ENCODE measurements at places on chromosomes 12 and 14.

- DNase-seq: no peak
Measured at GRCh38 chr12:19630536-19630935, 191.2 kb downstream of the AEBP2 start.

- no peak for DNase-seq
Measured at GRCh38 chr14:65261946-65262345, 150.6 kb upstream of the FUT8 start.

GRCh38 chr12:53328043-53328435, 6.6 kb upstream of the AAAS start:
- no peak for DNase-seq

- no peak for DNase-seq
Measured at GRCh38 chr12:119594399-119594730, 791 bp downstream of the TMEM233 start.

GRCh38 chr14:73633116-73634010, 11.4 kb upstream of the DNAL1 start:
- no peak for DNase-seq

DNA sequence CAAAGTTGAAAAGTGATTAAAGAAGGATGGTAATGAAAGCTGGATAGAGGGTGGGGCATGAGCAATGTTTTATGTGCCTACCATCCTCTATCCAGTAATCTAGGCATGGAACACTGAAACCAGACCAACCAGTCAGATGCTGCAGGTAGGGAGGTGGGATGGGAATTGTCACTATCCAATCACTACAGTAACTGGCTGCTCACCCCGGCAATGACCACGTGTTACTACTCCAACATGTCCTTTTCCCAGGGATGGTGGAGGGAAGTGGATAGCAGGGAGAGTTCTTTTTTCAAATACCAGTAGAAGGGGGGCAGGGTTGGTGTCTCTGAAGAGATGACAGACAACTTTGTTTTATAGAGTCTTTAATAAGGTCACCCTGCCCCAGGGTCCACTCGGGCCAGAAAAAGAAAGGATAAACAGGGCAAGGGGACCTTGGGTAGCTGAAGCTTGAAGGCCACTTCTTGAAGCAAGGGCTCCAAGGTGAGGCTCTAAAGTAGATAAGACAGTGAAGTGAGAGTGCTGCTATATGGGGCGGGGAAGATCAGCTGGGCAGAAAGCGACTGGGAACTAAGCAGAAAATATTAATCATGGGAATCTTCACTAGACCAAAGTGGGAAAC, 14.7 kb upstream of the CDH24 start:
- DNase-seq: no peak

DNA sequence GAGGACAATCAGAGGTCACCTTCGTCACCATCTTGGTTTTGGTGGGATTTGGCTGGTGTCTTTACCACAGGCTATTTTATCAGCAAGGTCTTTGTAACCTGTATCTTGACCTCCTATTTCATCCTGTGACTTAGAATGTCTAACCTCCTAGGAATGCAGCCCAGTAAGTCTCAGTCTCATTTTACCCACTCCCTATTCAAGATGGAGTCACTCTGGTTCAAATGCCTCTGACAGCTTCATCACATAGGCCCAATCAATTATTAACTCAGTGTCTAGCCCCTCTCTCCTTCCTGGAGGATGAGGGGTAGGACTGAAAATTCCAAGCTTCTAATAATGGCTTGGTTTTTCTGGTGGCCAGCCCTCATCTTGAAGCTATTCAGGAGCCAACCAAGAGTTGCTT, 111.4 kb upstream of the NAP1L1 start:
- DNase-seq: no peak

DNA sequence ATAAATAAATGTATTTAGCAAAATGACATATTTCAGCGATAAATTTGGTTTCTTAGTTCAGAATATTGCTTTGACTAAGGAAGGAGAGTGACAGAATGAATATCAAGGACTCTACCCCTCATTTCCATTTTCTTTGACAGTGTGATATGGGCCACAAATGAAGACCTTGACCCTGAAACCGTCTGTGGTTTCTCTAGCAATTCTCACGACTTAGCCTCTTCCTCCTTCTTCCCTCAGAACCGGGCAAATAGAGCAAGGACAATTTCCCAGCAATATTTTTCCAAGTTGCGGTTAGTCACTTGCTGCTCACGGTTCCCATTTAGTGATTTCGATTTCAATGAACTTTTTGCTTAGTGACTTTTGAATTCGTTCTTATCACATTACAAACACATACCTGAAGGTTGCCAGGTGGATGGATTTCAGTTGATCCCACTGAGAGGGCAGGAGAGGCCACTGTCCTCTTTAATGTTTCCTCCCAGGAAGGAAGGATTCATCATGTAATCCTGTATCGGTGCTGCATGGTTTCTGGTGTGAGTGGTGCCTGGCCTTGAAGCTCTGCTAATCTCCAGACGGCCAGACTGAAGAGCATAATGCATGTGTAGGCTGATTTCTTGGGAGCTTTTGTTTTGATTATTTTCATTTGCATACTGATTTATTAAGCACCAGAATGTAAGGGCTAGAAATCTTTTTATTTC, 77.6 kb downstream of the CHST11 start:
- DNase-seq: no peak

DNA sequence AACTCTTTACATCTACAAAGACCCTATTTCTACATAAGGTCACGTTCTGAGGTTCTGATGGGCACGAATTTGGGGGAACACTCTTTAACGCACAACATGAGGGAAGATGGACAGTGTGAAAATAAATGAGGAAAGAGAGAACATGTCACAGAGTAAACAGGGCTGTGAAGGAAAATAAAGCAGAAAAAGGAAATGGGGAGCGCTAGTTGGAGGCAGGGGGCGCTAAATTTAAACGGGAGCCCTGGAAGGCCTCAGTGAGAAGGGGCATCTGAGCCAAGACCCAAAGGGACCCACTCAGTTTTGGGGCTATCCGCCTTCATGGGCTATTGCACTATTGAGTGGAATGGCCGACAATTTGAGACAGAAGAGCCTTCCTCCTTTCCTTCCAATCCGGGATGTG, 50.5 kb downstream of the PLXNC1 start:
- DNase-seq: no peak

DNA sequence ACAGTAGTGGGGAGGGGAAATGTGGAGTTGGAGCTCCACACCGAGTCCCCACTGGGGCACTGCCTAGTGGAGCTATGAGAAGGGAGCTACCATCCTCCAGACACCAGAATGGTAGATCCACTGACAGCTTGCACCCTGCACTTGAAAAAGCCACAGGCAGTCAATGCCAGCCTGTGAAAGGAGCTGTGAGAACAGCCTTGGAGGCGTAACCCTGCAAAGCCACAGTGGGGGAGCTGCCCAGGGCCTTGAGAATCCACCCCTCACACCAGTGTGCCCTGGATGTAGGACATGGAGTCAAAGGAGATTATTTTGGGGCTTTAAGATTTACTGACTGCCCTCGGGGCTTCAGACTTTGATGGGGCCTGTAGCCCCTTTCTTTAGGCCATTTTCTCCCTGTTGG, 12.5 kb downstream of the CTSG start:
- no peak for DNase-seq

DNA sequence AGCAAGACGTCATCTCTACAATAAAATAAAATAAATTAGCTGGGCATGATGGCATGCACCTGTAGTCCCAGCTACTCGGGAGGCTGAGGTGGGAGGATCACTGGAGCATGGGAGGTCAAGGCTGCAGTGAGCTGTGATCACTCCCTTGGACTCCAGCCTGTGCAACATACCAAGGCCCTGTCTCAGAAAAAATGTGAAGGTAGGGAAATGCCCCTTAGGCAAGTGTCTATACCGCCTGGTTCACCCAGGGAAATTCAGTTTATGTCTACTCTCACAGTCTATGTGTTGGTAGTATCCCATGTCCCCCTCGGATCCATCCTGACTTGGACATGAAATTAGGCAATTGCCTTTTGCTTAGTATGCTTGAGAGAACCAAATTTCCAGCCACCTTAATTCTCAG, 88.4 kb upstream of the TMEM132C start:
- no peak for DNase-seq

- no peak for DNase-seq
Measured at GRCh38 chr12:97503073-97503855, 40.7 kb downstream of the RMST start.

DNA sequence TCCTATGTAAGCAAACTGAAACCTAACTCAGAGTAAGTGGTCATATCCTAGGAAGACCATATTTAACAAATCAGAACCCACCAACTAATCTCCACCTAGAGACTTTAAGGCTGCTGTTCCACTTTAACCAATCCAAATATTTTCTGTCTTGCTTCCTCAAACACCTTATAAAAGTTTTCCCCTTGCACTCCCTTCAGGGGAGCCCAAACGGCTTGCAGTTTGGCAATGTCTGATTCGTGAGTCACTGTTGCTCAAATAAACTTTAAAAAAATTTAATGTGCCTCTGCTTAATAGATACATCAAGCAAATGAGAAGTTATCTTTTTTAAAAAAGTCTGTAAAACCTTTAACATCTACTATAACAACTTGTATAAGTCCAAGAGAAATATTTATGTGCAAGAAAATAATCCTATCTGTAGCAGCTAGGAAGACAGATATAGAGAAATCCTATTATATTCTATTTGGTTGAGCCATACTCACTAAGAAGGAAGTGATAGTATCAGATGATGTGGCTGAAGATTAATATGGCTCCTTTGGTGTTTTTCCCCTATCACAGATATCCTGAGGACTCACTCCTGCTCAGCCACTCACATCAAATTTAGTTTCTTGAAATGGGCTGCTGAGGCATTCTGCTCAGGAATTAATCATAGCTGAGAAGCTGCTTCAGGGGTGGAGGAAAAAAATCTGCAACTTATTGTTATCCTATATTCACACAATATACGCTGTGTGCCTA, 65.1 kb upstream of the DUSP6 start:
- DNase-seq: no peak

- DNase-seq: no peak
Measured at GRCh38 chr14:55243813-55244212, 27.4 kb upstream of the FBXO34 start.

DNA sequence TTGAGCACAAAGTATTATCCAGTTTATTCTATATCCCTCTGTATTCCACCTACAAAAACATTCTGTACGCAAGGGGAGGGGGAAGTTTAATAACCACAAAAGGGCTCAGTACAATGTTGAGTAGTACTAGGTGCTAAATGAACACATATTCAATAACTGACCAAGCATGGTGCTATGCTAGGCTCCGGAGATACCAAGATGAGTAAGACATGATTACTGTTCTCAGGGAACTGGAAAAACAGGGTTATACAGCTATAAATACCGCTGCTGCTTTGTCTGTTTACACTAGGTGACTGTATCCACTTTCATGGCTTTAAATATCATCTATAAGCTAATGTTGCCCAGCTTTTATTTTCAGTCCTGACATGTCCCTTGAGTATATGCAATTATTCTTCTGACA, 135.8 kb downstream of the INSM2 start:
- no peak for DNase-seq

- no peak for DNase-seq
Measured at GRCh38 chr12:13130981-13131380, 27.5 kb upstream of the GSG1 start.

DNA sequence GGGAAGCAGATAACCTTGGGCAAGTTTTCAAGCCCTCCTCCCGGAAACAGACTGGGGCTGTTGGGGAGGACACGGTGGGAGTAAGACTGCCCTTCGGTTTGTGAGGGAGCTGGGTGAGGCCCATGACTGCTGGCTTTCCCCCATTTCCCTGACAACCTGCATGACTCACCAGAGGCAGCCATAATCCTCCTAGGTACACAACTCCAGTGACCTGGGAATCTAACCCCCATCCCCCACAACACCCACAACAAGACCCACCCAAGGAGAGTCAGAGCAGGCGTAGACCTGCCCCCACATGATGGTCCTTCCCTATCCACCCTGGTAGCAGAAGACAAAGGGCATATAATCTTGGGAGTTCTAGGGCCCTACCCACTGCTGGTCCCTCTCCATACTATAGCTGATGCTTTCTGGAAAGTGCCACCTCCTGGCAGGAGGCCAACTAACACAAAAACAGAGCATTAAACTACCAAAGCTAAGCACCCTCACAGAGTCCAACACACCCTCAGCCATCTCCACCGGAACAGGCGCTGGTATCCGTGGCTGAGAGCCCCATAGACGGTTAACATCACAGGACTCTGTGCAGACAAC, 14.8 kb downstream of the DDX24 start:
- no peak for DNase-seq

DNA sequence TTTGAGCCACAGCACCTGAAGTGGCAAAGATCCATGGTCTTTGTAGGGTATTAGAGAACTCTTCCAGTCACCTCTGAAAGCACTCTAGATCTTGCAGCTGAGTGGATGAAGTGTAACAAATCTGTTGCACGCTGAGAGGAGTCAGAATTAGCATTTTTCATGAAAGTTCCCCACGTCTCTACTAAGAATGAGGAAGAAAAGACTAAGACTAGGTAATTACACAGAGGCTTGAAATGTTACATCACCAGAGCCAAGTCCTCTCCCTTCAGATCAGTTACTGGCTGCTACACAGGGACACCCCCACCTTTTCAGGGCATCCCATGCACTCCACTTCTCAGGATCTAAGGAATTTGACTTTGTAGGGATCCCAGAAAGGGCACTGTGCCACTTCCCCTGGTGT, 98.6 kb upstream of the FKBP4 start:
- DNase-seq: no peak

Data from HS-5 (cell line).